GM12878 (cell line): ENCODE measurements at places on chromosomes 6 and 20. TPM values are rescaled to one million over a fixed set of nuclear protein-coding genes. Genes with fewer than 3 reads are reported as not detected.

DNA sequence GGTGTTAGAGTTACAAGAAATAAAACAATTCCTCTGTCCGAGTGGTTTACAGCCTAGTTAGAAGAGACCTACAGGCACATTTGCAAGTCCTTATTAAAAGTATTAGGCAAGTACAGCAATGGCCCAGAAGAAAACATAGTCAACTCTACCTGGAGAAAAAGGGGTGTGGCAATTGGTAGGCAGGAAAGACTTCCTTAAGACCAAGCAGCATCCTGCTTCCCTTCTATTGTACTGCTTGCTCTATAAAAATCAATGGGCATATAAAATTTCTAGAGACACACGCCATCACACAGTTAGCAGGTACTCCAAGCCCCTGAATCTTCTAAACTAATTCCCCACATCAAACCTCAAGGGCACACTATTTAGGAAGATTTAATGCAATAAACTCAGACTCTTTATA is 185.6 kb downstream of the ATXN1 start:
- H3K36me3 ChIP-seq = no peaks in the 10 kb centered on the region
- no peak for DNase-seq
- no peak overlapping the region for H3K4me3 ChIP-seq
- H3K27me3 ChIP-seq = no peaks in the 10 kb centered on the region

Gene ANKRD66
- total RNA-seq = not detected in 2 replicates

Gene METTL24
- total RNA-seq = not detected in 2 replicates

Gene TINAG
- 0.51 and 0.64 TPM in 2 replicates for total RNA-seq
